ENCODE measurements at places on chromosomes 5 and 9.
A peak's percentile ranks its signal among the peaks of the same experiment; 100 is the strongest.

GRCh38 chr9:128419061-128419925 lies 1.4 kb upstream of the CERCAM start:
- no peak for DNase-seq

DNA sequence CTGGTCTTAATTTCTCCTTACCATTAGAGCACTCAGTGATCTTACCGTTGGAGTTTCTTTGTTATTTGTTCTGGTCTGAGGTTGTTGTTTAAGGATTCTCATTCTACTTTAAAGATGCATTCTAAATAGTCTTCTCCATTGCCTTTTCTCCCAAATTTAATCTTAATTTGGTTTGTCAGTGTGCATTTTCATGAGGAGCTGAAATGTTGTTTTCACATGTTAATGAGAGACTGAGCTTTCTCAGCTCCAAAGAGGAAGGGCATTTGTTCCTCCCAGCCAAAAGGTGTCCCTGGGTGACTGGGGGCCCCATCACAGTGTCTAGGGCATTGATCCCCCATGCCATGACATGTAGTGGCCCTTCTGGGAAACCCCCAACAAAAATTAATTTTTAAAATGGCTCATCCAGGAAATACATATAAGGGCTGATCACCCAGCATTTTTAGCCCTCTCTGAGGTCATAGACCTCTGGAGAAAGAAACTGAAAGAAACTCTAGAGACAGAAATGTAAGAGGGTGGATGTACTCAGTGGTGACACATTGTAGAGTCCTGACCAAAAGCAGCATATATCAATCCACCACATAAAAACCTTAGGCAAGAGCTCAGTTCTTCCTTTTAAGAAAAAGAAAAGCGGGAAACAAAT lies 240.4 kb upstream of the RAI14 start:
- no peak for DNase-seq

GRCh38 chr5:124330595-124331220 lies 415.7 kb downstream of the ZNF608 start:
- no peak for DNase-seq

- DNase-seq: no peak
These were observed 136.4 kb downstream of the PIP5K1B start for GRCh38 chr9:68841276-68842052.

GRCh38 chr5:144017631-144018030 lies 152.8 kb downstream of the YIPF5 start:
- DNase-seq: no peak

DNA sequence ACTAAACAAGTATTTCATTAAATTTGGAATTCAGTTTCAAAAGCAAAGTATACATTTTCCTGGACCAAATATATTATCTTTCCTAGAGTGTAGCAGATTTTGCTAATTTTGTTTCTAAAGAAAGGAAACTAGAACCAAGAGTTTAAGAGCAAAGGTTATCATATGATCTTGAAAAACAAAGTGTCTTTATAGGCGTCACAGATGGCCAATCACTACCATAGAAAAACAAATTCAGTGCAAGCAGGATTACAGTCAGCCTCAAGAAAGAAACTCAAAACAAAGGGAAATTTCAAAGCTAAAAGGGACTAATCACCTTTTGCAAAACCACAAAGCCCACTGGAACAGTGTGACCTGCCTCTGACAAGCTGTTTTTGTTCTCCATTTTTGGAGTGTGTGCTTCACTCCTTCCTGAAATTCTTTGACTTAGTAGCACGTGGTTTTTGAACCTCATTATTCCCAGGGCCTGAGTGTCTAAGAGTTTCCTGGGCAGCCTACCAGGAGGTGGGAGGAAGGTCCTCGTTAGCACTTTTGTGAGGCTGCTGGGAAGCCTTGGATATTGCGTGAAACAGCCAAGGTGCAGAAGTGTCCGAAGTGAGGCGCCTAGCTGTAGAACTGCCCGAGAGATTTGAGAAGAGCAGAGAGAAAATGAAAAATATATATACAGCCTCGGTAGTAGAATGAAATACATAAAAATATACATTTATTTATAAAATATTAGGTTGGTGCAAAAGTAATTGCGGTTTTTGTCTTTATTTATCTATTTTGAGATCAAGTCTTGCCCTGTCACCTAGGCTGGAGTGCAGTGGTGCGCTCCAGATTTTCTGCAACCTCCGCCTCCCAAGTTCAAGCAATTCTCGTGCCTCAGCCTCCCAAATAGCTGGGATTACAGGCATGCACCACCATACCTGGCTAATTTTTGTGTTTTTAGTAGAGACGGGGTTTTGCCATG lies 246.1 kb downstream of the MARCHF11 start:
- DNase-seq: no peak

DNA sequence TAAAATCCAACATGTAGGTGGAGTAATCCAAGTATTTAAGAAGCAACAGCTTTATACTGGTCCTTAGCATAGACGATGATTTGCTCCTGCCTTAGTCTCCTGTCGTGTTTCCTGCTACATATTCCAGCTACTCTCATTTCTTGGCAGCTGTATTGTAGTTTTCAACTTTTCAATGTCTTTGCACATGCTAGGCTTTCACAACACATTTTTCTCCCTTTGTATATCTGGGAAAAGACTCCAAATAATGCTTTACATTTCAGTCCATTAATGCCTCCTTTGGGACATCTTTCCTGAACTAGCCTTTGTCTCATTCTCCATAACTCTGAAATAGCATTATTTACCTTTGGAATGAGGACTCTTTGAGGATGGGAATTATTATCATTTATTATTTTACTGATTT lies 508.0 kb downstream of the PTPRD start:
- no peak for DNase-seq

DNA sequence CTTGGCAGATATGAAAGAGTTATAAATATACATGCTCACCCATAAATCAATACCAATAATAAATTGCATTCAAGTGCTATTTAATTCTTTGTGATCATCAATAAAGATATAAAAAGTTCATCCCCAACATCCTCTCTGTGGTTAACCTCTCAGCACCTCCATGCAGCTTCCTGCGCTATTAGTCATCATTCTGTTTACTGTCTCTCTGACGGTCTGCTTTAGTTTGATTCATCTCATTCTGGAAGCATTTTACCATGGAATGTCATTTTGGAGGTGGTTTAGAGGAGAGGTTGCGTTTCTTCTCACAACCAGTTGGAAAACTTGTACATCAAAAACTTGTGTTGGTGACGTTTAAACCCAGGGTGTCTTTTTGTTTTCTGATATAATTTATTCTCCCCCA lies 486.6 kb downstream of the BRINP1 start:
- no peak for DNase-seq

- peak; percentile 3 for DNase-seq
These were observed 27.2 kb downstream of the NDUFAF2 start for GRCh38 chr5:60972231-60972630.

DNA sequence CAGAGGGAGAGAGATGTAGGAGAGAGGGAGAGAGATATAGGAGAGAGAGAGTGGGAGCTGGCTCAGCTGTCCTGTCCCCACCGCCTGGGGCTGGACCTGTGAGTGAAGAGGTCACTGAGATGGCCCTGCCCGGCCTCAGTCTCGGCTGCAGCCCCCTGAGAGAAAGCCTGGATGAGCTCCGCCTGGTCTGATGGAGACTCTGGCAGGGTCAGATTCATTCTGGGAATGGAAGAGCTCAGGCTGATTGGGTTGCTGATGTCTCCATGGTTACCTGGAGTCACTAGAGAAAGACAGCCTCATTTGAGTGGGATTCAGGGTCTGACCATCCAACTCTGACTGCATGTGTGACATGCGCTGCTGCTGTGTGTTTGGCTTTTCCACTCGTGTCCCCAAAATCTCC lies 27.1 kb upstream of the SEMA4D start:
- no peak for DNase-seq

- DNase-seq: no peak
These were observed 5.9 kb downstream of the COL5A1 start for GRCh38 chr9:134647359-134648080.

- no peak for DNase-seq
These were observed 204.1 kb downstream of the DEPDC1B start for GRCh38 chr5:60495644-60496520.

DNA sequence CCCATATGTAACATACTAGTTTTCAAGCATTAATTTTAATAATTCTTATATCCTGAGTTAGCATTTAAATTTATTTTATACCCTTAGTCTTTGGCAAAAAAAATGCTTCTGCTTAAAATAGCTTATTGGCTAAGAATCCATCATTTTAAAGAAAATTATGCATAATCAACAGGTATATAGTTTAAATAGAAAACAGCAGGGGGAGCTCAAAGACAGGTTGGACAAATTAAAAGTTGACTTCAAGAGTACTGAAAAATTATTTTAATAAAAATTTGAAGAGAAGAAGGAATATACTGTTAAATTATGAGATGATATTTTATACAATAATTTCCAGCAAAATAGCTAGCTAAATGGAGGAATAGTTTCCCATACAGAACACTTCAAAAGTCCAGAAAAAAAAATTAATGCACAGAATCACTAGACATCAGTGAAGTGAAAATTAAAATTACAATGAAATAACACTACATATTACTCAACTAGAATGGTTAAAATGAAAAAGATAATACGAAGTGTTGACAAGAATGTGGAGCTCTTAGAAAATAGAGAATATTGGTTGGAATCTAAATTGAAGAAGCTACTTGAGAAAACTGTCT lies 387.1 kb downstream of the PDE4D start:
- no peak for DNase-seq

DNA sequence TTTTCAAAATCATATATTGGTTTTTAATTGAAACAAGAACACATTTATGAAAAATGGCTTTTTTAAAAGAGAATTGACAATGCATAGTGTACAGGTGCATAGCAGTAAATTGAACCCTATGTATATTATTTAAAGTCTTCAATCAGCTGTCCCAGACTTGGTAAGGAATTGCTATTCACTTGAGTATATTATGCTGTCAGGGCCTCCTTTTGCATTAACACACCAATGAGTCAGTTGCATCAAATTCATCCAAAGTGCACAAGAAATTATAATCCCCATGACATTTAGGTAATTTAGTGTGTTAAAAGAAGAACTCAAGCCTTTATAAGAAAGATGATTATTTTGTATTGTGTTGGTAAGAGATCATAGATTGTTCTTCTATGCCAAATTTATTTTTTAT lies 748.8 kb upstream of the RIOK2 start:
- no peak for DNase-seq

DNA sequence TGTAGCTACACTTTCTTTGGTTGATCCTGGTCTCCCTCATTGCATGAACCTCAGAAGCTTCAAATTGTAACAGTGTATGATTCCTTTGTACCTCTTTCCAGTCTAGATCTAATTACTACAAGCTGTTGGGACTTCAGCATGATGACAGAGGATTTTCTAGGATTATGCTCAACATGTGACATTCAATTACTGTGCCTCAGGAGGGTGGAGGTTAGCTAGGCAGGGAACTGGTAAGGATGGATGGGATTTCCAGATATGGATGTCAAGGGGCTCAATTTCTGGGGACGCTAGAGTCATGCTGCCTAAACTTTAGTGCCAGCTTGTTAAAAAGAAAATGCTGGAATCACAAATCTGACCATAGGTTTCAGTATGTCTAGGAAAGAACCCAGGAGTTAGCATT lies 29.2 kb upstream of the GLRA1 start:
- DNase-seq: no peak

- DNase-seq: no peak
These were observed 7.2 kb downstream of the TAS2R1 start for GRCh38 chr5:9622971-9623421.

GRCh38 chr5:166957782-166958181 lies 1333.7 kb upstream of the WWC1 start:
- DNase-seq: no peak

GRCh38 chr5:166093312-166093711 lies 2198.1 kb upstream of the WWC1 start:
- no peak for DNase-seq

DNA sequence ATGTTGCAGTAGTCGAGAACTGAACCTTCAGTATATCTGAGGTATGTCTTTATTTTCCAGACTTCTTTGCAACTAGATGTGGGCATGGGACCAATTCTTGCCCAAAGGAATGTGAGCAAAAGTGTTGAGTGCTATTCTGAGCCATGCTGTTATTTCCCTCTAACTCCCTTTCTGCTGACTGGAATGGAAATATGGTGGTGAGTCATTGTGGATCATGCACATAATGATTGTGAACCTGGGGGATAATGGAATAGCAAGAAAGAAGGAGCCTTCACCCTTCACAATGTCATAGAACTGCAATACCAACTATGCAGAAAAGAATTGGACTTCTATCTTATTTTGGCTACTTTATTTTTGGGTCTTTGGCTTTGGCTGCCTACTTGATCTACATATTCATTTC lies 10.3 kb upstream of the DOCK2 start:
- no peak for DNase-seq

DNA sequence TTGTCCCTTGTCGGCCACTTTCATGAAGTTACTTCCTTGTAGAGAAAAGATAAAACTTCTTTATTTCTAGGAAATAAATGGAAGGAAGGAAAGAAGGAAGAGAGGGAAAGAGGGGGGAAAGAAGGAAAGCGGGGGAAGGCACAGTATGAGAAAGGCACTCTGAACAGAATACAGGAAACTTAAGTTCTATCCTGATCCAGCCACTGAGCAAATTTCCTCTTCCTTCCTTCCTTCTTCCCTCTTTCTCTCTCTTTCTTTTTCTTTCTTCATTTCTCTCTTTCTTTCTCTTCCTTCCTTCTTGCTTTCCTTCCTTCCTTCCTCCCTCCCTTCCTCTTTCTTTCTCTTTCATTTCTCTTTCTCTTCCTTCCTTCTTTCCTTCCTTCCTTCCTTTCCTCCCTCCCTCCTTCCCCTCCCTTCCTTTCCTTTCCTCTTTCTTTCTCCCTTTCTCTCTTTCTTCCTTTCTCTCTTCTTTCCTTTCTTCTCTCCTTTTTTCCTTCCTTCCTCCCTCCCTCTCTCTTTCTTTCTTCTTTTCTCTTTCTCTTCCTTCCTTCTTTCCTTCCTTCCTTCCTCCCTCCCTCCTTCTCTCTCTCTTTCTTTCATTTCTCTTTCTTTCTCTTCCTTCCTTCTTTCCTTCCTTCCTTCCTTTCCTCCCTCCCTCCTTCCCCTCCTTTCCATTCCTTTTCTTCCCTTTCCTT lies 240.2 kb upstream of the BRINP1 start:
- no peak for DNase-seq

DNA sequence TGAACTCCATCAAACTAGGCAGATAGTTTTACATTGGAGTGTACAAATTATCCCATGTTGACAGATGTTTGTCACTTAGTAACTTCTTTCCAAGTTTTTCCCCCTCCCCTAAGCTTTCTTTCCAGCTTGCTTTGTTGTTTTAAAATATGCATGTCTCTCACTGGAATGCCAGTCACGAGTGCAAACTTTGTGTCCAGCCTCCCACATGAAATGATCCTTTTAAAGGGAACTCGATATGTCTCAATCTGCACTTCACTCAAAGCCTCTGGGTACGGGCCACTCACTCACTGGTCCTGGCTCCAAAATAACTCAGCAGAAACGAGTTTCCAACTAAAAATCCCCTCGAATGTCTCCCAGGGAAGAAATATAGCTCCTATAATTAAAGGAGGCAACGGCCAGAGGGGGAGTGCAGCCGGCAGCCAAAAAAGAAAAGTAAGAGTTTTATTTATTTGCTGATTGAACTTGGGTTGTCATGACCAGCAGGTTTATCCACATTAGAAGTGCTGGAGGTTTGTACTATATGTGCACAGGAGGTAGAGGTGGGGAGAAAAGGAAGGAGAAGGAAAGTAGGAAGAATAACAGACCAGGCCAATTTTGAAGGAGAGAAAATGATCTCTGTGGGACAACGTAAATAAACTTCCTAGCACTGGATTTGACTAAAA lies 17.5 kb downstream of the NR2F1 start:
- no peak for DNase-seq
